ENCODE measurements at places on chromosomes 4 and X.

- no peak for DNase-seq
Measured at GRCh38 chr4:101685126-101685525, 105.4 kb upstream of the BANK1 start.

DNA sequence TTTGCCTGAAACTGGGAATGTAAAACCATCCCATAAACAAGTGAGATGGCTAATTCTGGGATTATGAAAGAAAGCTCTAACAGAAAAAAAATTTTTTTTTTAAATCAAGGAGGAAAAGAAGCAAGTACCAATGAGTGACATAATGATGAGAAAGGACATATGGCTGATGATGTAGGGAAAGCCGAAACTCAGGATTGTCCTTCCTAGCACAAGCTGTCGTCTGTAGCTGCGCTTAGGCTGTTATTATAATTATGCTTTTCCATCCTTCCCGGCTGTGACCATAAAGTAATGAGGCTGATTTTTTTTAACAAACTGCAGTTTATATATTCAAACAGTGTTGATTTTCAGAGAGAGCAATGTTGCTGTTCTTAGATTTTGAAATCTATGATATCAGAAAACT lies 209.8 kb upstream of the NOCT start:
- no peak for DNase-seq

DNA sequence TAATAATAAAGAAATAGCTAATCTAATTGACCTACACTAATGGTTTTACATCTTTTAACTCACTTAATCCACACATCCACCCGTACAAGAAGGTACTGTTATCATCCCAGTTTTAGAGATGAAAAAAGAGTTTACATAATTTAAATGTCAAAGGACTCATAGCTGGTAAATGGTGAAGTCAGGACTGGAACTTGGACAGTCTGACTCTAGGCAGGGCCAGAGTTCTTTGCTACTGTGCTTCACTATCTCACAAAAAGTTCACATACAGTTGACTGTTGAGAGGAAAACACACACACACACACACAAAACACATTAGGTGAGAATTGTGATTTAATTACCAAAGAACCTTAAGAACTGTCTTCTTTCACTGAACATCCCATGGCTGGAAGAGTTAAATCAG lies 71.2 kb upstream of the PRSS48 start:
- DNase-seq, result no peak

- DNase-seq, result no peak
Measured at GRCh38 chrX:152876931-152877840, 20.7 kb upstream of the ZNF185 start.

GRCh38 chrX:106007815-106008214 lies 30.7 kb downstream of the SERPINA7 start:
- DNase-seq, result no peak

DNA sequence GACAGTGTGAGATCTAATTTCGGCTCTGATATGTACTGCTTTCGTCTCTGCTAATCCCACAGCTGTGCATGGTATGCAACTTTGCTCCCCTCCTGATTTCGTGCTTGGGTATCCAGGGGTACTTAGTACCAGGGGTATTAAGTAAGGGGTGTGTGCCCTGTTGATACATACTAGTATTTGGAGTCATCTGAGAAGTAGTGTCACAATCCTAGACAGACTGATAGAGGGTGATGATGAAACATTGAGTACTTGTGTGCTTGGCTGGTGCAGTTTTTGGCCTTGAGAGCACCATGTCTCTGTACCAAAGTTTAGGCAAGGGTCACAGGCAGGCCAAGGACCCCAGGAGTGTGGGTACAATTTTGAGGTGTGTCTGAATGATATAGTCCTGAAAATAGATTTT lies 10.9 kb downstream of the GPAT3 start:
- DNase-seq, result no peak

- no peak for DNase-seq
Measured at GRCh38 chrX:43328358-43328946, 327.6 kb upstream of the MAOA start.

DNA sequence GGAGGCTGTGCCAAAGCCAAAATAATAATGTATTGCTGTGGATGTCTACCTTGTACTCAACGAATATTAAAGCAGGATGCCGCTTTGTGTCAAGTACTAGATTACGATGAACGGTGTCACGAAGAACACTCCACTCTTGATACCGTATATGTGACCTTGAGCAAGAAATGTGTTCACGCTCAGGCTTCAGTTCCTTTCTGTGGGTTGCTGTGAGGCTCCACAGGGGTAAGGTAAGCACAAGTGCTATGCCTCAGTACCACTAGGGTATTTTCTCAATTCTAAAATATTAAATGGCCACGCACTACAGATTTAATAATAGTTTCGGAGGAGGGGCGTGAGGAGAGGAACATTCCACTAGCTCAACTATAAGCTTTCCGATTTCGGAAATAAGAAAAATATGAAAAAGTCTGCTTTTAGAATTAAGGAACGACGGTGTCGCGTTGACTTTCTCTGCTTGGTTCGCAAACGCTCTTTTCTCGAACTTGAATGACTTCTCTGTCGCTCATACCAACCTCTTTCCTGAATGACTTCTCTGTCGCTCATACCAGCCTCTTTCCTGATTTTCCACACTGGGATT lies 607 bp upstream of the SCOC start:
- peak; percentile 47 for DNase-seq

- no peak for DNase-seq
Measured at GRCh38 chr4:37816006-37816405, 10.5 kb upstream of the PGM2 start.

All from putamen (tissue), 1 donor.